ENCODE measurements at places on chromosomes 5 and 9.

GRCh38 chr9:135647884-135648283 is 8.5 kb upstream of the GLT6D1 start:
- DNase-seq, result no peak

DNA sequence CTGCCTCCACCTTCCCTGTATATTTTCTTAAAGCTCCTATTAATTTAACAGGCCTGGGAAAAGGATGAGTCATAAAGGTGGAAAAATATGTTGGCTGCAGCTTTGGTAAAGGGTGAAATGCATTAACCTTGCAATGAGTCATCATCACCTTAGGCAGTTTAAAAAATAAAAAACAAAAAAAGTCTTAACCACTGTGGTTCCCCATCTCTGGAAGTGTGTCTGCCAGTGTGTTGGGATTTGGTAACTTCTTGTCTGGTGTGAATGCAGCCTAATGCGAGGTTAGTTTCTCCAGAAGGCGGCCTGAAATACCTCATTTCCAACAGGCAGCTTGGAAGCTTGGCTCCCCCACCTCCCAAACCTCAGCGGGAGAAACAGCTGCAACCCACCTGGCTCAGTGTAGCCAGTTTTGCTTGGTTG is 265.3 kb upstream of the GAS1 start:
- DNase-seq, result no peak

GRCh38 chr5:64505769-64506566 is at the start of gene RGS7BP:
TSS of gene RGS7BP (plus strand) at chr5:64506015. CDS start at chr5:64506625, 610 bp downstream.
- DNase-seq, result no peak

GRCh38 chr9:112731971-112732370 is 14.1 kb upstream of the INIP start:
- DNase-seq, result no peak

DNA sequence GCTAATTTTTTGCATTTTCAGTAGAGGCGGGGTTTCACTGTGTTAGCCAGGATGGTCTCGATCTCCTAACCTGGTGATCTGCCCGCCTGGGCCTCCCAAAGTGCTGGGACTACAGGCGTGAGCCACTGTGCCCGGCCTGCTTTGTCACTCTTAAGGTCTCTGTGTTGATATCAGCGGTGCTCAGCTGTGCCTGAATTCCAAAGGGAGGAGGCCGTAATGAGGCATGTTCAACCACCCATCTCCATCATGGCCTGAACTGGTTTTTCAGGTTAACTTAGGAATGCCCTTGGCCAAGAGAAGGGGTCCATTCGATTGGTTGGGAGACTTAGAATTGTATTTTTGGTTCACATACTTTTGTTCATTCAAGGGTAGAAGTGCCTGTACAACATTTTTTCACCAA is 22.0 kb downstream of the HSD17B3 start:
- DNase-seq, result no peak

DNA sequence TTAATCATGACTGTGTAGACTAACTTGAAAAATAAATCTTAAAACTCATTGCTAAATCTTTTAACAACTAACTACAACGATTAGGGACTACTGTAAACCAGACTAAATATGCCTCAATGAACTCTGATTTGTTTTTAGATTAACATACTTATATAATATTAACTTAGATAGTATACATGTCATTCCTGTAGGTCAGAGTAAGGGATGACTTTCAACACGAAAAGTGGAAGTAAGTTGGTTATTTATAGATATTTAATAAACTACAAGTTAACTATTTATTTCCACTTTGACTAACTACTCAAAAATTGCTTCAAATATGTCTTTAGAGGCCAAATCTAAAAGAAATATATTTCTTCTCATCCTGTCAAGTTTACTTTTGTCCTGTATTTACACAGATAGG is 795.6 kb downstream of the PTPRD start:
- DNase-seq, result no peak

- DNase-seq, result no peak
Measured at GRCh38 chr9:74935008-74935407, 17.7 kb downstream of the C9orf40 start.

GRCh38 chr5:33271606-33272005 is 169.2 kb upstream of the TARS1 start:
- DNase-seq, result no peak

DNA sequence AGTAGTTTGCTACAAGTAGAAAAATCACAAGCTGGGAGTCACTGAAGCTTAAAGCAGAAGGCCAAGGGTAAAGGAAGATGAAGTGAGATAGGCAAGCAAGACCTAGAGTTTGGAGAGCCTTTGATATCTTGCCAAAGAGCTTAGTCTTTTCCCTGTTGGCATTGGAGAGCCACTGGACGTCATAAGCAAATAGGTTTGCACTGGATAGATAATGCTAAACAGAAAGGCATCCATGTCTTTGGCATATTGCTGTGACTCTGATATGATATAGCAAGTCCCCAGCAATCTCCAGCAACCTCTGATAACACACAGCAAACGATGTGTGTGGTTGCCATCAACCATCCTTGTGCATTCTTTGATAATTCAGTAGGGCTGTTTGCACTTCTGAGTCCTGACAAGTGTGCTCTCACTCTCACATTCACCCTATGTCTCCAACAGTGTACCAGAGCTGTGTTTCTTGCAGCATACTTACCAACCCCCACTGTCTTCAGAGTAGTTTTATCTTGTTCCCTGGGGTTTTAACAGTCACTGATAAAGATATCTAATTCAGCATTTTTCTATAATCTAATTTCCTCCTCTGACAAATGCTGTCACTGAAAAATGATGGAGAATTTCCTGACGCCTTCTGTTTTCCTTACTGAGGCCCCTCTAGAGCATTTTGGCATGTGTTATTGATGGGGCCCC is 16.9 kb upstream of the FREM1 start:
- no peak for DNase-seq

GRCh38 chr9:96135076-96135752 is 166.8 kb downstream of the HSD17B3 start:
- DNase-seq, result no peak

Data from T follicular helper cell (primary cell).